ENCODE measurements at places on chromosomes 6 and 20.

DNA sequence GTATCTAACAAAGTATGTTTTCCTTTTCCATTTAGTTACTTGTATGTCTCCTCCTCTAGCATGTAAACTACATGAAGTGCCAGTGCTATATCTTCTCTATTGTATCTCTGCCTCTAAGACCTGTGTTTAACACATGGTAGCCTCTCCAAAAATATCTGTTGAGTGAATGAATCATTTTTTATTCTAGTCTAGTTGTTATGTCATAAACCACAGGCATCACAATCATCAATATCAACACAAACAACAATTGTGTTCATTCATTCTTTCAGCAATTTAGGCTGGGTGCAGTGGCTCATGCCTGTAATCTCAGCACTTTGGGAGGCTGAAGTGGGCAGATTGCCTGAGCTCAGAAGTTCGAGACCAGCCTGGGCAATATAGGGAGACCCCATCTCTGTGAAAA lies 111.6 kb upstream of the EYA4 start:
- no peak for DNase-seq

- DNase-seq: no peak
These were observed 64.7 kb downstream of the RFX6 start for GRCh38 chr6:116941727-116942126.

GRCh38 chr20:60108397-60108796 lies 150.2 kb downstream of the CDH26 start:
- no peak for DNase-seq

GRCh38 chr6:6714118-6714897 lies 125.8 kb downstream of the LY86 start:
- DNase-seq: no peak

DNA sequence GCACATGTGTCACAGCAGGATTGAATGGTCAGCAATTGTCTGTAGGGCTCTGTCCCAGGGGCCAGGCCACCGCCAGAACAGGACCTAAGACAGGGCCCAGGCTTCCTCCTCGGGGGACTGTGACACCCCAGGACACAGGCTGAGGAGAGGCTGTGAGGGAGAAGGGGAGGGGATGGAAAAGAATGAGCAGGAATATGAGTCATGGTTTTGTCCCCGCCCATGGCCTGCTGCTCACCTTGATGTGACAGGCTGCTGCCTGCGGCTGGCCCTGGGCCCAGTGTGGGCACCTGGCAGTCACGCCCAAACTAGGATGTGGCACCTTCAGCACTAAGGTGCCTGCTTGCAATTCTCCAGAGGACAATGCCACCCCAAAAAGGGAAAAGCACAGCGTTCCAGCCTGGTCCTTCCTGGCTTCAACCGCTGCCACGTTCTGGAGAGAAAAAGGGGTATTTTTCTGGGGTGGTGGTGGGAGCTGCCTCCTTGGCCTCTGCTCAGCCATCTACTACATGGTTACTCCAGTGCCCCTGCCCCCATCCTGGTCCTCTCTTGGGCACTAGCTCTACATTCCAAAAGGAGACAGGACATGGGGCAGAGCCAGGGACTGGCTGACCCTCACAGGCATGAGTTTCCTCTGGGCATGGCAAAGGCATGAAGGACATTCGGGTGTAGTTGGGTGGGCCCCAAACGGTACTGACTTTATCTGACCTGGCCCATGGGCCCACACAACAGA lies 93.4 kb downstream of the SLC22A23 start:
- DNase-seq: no peak

DNA sequence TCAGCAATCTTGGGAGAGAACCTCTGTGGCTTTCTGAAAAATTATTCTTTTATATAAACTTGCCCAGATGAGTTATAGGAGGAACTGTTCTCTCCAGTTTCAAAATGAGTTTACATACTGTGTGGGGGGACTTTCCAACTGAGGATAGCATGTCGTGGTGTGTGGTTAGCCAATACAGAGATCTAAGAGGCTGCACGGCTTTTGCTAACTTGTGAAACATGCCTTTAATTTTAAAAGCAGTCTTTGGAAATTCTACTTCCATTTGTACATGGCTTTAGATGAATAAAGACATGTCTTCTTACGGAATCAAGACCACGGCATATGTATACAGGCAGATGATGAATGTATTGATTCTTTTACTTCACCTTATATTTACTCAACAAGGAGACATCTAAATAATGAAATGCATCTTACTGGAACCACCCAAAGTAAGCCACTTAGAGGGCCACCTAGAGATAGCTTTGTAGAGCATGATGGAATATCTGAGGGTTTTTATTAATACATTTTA lies 39.8 kb downstream of the HIVEP1 start:
- DNase-seq: no peak

- no peak for DNase-seq
These were observed 435.5 kb upstream of the NRSN1 start for GRCh38 chr6:23690453-23691049.

GRCh38 chr6:148984531-148985056 lies 237.8 kb downstream of the UST start:
- DNase-seq: no peak

DNA sequence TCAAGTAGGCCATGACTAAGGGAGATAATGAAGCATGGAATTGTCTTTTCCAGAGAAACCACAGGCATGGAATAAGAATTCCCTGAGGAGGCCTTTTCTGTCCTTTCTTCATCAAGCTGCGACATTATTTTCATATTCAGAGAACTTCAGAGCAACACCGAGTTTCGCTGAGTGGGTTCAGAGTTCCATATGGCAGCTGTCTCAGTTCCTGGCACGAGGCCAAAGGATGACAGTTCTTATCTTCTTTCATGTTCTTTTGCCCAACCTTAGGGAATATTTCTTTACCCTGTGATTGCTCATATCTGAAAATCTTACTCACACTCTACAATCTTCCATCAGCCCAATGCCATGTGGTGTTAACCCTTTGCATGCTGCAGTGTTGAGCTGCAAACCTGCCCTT lies 135.3 kb upstream of the BMP2 start:
- DNase-seq: no peak

DNA sequence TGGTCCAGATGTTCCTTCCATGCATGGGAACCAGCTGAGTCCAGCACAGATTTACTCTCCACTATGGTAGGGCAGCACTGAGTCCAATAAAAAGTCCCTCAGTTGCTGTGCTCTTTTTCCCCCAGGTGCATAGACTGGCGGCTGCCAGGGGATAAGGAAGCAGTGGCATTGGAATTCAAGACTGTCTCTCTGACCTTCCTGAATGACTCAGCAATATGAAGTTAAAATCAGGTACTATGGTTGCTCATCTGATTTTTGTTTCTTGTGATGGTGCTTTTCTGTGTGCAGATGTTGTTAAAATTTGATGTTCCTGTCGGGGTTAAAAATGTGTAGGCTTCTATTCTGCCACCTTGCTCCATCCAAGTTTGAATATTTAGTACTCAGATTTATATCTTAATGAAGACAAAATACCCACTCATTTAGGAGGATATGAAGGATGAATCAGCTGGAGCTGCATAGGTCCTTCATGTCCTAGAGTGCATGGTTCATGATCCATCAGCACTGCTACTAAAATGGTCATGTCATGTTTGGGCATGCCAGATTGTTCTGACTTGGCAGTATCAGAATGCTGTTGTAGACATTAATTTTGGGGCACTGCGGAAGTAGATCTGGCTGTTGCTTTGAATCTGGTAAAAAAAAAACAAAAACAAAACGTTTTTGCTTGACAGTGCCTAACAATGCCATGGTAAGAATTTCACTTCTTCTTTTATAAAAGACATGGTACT lies 321.2 kb upstream of the MAP3K7 start:
- DNase-seq: no peak

GRCh38 chr6:3631877-3632276 lies 119.6 kb downstream of the PXDC1 start:
- no peak for DNase-seq

DNA sequence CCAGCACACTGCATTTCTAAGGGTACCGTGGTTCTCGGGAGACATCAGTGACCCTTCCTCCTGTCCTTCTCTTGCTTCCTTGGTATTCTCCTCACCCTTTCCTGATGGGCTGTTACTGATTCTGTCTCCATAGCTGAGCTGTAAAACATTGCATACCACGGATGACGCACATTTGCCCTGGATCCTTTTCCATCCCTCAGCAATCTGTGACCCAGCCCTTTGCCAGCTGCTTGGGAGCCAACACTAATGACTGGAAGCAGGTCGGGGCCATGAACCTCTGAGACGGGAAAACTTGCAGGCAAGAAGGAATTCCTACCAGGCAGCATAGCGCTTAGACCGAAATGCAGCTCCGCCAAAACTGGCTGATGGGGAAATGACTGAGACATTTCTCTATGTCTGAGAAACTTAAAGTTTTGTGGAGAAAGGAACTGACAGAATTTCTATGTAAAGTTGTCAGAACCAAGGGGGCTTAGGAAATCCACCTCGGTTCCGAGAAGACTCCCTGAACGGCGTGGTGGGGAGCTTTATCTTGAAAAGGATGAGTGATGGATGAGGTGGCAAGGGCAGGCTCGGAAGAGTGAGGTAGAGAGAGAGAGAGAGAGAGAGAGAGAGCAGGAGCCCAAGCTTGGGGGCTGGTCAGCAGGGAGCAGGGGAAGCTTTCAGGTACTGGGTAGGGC lies 19.2 kb downstream of the TUBB2B start:
- no peak for DNase-seq

DNA sequence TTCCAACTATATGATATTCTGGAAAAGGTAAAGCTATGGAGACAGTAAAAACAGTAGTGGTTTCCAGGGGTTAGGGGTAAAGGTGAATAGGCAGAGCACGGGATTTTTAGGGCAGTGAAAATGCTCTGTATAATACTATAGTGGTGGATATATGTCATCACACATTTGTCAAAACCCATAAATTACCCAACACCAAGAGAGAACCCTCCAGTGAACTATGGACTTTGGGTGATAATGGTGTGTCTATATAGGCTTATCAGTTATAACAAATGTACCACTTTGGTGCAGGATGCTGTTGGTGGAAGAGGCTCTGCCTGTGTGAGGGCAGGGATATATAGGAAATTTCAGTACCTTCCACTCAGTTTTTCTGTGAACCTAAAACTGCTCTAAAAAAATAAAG lies 149.9 kb downstream of the GPX5 start:
- no peak for DNase-seq

DNA sequence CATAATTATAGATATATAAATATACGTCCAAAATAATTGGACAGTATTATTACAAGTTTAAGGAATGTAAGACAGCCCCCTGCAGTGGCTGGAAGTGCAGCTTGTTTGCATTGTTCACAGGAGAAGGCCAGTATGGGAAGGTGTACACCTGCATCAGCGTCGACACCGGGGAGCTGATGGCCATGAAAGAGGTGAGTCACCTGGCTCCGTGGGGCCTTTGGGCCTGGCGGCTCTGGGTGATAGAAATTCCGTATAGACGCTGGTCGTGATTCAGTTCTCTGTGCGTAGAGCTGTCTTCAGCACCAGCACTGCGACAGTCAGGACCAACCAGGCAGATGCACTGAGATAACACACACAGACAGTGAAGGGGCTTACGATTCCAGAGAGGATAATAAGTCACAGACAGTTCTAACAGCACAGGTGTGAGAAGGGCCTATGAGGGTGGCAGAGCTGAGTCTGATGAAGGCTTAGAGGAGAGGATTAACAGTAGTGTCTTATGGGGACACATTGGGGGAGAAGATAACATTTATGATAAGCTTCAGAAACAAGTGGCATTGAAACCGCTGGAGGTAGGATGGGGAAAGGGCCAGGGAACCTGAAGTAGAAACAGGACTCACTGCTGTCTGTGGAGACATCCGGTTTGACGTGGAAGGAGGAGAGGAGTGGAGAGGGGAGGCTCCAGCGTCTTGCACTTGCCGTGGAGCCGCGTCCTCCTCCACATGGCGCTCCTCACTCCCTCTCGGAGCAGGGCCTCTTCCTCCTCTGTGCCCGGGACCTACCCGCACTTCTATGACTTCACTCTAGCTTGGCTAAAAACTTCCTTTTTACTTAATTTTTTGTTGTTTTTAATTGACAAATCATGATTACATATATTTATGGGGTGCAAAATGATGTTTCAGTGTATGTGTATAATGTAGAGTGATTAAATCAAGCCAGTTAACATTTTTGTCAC lies 116.5 kb downstream of the MAP3K4 start:
- no peak for DNase-seq

GRCh38 chr6:43834528-43835155 lies 64.6 kb downstream of the VEGFA start:
- DNase-seq: no peak
